Activated CD4-positive, alpha-beta T cell treated with anti-CD3 and anti-CD28 coated beads, Interleukin-2, amount 10 ng/mL, durations not matched to agents 7 days and 5 days (primary cell): ENCODE measurements at places on chromosomes 12 and 14.

DNA sequence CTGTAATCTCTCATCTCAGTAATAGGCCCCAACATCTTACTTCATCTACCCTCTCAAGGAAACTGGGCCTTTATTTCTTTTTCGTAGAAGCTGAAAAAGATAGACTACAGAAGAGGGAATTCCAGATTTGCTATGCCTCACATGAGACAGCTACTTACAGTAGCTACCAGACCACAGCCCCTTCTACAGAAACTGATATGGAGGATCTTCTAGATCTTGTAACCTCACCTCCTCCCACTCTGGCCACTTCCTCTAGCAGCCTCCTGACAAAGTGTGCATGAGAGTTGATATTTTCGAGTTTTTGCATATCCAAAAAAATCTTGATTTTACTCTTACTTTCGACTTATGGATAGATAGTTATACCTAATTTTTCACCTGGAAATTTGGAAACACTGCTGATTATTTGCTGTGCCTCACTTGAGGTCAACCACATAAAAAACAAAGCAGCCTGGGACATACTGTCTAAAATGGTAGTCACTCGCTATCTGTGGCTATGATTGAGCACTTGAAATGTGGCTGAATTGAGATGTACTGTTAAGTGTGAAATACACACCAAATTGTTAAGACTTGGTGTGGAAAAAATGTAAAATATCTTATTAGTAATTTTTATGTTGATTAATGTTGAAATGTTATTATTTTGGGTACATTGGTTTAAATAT is 86.3 kb upstream of the NID2 start:
- peak; percentile 22 for DNase-seq

- DNase-seq, result no peak
Measured at GRCh38 chr12:86261142-86261541, 5.0 kb upstream of the MGAT4C start.

DNA sequence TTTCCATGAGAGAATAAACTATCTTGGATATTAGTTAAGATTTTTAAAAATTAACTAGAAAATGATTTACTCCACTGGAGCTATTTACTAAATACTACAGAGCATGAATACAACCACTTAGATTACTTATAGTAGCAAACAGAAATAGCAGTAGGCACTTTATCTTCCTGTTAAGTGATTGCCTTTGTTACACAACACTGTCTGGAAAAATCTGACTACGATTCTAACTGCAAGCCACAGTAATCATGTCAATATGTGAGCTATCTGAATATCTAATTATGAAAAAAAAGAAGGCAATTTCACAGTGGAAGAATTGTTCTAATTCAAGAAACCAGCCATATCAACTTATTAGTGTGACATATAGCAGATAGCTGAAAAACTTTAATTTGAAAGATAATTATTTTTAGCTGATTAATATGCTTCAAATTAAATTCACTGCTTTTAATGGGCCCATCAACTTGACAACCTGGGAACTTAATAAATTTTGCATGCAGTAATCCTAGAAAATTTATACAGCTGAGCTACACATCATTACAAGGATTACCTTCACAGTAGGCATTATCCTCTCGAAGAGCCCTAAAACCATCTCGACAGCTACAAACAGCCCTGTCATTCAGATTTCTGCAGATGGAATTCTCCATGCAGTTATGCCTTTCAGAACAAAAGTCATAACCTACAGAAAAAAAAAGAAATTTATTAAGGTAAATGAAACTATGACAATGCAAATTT is 172.8 kb downstream of the NELL2 start:
- no peak for DNase-seq

- DNase-seq, result peak; percentile 67
Measured at GRCh38 chr12:8493084-8493483, 20.2 kb upstream of the CLEC4D start.

- no peak for DNase-seq
Measured at GRCh38 chr14:71686677-71687076, 245.6 kb upstream of the RGS6 start.

GRCh38 chr12:76106631-76107030 is 22.1 kb upstream of the NAP1L1 start:
- DNase-seq, result no peak

DNA sequence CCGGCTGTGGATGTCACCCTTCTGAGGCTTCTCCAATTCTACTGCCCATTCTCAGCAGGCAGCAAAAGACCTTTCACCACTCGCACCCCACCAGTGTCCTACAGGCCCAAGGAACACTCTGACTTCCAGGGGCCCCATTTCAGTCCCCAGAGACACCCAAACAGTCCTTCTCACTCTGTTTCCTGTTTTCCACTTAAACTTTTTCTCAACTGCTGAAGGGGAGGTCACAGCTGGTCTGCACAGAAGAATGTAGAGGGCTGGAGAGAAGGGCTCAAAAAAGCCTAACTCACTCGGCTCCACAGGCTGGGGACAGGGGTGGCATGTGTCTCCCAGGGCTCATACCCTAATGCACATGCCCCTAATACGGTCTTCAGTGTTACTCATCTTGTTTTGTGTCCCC is 4.2 kb upstream of the DTX1 start:
- no peak for DNase-seq

GRCh38 chr14:35821564-35822411 is 4.3 kb upstream of the BRMS1L start:
- DNase-seq, result peak; percentile 23

- no peak for DNase-seq
Measured at GRCh38 chr14:85178864-85179263, 351.1 kb upstream of the FLRT2 start.

DNA sequence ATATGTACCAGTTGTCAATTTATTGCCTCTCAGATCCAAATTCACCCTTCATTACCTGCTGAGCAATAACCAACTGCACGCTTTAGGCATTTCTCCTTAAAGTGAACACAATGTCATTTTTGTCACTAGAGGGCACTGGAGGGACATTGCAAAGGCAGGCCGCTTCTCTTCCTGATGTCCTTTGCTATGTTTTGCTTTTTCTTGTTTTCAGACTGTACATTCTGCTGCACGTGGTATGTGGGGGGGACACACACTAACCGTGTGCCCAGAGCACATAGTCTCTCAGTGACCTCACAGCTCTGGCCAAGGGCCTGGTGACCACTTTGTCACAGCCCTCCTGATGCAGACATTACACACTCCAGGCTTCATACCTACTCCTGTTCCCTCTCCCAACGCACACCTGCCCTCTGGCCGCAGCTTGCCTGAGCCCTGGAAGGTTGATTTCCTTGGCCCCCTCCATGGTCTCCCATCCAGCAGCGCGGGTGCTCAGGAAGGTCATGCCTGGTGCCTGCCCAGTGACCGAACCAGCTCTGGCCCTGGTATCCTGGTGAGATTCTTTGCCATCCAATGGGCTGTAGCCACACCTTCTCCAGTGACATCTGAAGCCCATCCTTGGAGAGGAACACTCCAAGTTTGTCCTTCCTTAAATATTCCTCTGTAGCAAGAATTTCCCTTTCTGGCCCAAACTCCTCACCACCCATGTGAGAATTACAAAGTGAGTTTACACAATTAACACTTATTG is 39.9 kb downstream of the MYO1H start:
- peak; percentile 7 for DNase-seq

- DNase-seq, result no peak
Measured at GRCh38 chr12:130633771-130634170, 82.3 kb downstream of the RIMBP2 start.

GRCh38 chr12:30257618-30258017 is 438.1 kb downstream of the IPO8 start:
- no peak for DNase-seq

GRCh38 chr14:61153431-61153830 is 127.7 kb downstream of the TMEM30B start:
- DNase-seq, result no peak

DNA sequence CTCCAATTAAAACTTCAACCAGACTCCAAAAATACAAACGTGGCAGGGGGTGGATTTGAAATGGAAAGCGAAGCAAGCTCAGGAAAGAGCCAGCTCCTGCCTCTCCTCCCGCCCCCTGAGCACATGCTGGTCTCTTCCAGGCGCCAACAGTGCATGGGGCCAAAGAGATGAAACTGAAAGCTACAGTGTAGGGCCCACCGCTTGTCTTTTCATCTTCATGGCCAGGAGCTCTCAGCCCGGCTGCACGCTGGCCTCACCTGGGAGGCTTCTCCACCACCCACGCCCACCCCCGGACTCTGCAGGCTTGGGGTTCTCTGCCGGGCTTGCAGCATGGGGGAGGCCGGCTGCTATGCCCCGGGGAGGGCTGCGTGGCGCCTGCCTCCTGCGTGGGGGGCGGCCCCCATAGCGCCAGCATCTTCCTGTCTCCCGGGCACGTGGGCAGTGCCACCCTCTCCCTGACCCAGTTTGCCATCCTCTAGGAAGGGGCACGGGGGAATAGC is 2.0 kb downstream of the RIMBP2 start:
- DNase-seq, result no peak

- DNase-seq, result no peak
Measured at GRCh38 chr14:104436047-104436591, 143.4 kb upstream of the C14orf180 start.

GRCh38 chr12:113457710-113458109 is 14.0 kb downstream of the LHX5 start:
- no peak for DNase-seq

- peak; percentile 73 for DNase-seq
Measured at GRCh38 chr14:50001151-50001998, 108.5 kb downstream of the ARF6 start.

- DNase-seq, result no peak
Measured at GRCh38 chr12:510071-510825, 50.5 kb downstream of the B4GALNT3 start.

DNA sequence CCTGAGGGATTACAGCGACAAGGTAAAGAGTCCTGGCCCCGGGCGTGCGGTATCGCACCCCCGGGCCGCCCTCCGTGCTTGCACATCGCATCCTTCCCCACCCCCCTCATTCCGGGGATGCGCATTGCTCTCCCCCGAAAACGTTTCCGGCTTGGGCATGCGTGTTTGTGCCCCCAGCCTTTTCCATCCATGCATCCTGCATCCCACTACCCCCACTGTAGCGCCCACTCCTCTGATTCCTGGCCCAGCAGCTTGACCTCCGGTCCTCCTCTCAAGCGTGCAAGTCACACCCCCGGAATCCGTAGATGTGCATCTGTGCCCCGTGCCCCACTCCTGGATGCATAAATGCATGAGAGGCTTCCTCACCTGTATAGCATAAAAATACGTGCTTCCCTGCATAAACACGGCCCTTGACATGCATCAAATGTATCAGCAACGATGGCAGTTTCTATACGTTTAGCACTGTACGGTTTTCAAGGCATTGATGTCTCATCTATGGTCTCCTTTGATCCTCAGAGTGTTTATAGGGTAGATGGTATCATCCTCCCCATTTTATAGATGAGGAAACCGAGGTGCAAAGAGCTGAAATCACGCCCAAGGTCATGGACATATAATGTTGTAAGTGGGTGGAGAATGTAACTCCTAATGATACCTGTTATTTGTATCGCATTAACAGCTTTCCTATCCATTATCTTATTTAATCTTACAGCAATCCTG is 484 bp downstream of the RIC8B start:
- DNase-seq, result peak; percentile 32

- DNase-seq, result no peak
Measured at GRCh38 chr12:16043480-16043879, 132.3 kb downstream of the DERA start.

DNA sequence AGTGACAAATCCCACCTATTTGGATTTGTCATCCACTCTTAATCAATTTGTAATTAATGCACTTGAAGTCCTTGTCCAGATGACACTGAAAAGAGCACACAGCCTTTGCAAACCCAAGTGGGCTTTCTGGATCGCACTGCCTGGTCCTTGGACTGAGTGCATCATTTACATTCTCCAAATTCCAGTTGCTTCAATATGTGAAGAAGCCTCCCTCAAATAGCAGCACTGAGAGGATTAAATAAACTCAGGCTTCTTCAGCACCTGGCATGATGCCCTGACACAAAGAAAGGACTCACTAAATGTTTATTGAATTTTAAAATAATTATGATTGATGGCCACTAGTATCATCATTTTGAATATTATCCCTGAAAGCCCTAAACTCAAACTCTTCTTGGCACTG is 496.5 kb downstream of the VRK1 start:
- DNase-seq, result no peak
